ENCODE measurements at places on chromosomes 6 and 20. TPM values are rescaled to one million over a fixed set of nuclear protein-coding genes. Genes with fewer than 3 reads are reported as not detected.

GRCh38 chr6:12065321-12066140 lies 53.4 kb downstream of the HIVEP1 start:
- no peak for DNase-seq

GRCh38 chr20:23622839-23623343 lies 14.9 kb downstream of the CST3 start:
- DNase-seq = no peak

GRCh38 chr6:8234321-8234720 lies 132.0 kb upstream of the EEF1E1 start:
- no peak for DNase-seq

DNA sequence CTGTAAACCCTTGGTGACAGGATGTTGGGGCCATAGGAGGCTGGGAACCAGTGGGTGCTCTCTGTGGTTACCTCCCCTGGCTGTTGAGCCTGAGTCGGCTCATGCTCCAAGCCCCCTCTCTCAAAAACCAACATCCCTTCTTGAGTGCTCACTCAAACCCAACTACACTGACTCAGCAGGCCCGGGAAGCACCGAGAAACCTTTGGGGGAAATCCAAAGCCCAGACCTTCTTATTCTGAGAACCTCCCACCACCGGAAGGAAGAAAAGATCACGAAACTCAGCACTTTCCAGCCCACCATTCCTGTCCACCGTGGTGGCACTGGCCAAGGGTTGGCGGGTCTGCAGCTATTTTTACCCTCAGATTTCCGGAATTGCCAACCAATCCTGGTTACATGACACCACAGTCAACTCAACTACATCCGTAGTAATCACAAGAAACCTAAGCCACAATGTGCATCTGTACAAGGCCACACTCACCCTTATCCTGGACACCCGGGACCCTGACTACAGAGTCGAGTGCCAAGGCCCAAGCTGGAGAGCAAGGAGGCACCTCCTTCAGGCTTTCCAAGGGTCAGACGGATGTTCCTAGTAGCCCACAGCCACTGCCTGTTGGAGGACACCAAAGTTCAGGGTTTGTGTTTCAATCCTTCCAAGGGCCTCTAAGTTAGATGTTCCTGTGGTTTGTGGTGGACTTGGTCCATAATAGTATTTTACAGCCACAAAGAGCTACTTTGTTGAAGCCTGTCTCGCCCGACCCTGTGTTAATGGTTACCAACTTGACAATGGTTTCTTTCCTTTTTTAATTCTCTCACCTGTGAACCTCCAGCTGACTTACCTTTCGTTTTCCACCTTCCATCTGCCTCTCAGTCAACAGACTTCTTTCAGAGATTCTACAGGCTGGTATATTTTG lies 317.0 kb downstream of the CDC5L start:
- DNase-seq = no peak

DNA sequence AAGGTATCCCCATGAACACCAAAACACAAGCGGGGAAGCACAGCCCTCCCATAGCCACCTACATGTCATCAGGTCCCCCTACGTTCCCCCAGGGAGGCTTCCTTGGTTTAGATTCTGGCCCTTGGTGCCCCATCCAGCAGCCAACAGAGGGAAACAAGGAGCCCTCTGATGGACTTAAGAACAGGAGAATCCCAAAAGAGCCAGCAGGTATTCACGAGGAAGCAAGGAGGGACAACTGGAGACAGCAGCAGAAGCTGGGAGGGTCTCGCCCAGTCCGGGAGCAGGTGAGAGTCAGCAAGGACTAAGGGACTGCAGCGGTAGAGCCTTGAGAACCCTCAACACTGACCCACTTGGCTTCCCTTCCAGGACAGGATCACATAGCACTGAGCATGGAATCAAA lies 58.4 kb upstream of the TOP1 start:
- no peak for DNase-seq

GRCh38 chr6:7401075-7401474 lies 11.5 kb downstream of the RIOK1 start:
- no peak for DNase-seq

DNA sequence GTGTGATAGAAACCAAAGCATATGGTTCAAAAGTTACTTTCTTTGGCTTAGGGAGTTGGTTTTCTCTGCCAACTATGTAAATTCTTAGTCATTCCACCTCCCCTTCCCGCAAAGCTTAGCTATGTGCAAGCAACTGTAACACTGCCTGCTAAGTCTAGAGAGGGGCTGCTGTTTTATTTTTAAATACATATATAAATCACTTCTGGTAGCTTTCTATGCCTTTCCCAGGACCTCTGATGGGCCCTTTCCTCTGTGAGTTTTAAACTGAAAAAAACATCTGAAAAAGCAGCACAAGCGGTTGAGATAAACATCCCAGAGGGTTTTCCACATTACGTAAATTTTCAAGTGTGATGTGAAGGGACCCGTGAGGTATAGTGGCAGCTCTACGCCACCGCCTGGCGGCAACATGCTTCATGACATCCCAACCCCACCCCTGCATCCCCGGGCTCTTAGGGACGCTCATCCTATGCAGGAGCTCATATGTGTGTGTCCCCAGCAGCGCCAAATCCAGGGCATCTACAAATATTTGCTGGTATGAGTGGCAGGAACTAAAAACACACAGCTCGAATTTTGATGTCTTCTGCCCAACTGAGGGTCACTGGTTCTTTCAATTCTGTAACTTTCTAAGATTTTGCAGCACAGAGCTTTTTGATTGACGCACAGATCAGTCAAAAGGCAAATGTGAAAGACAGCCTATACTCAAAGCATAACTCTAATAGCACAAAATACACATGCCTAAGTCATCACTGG lies 12.7 kb downstream of the SAYSD1 start:
- DNase-seq = peak; percentile 44

- DNase-seq = no peak
These were observed 14.2 kb downstream of the SLC52A3 start for GRCh38 chr20:753897-754635.

- no peak for DNase-seq
These were observed 23.2 kb upstream of the ELOVL2 start for GRCh38 chr6:11067348-11067747.

DNA sequence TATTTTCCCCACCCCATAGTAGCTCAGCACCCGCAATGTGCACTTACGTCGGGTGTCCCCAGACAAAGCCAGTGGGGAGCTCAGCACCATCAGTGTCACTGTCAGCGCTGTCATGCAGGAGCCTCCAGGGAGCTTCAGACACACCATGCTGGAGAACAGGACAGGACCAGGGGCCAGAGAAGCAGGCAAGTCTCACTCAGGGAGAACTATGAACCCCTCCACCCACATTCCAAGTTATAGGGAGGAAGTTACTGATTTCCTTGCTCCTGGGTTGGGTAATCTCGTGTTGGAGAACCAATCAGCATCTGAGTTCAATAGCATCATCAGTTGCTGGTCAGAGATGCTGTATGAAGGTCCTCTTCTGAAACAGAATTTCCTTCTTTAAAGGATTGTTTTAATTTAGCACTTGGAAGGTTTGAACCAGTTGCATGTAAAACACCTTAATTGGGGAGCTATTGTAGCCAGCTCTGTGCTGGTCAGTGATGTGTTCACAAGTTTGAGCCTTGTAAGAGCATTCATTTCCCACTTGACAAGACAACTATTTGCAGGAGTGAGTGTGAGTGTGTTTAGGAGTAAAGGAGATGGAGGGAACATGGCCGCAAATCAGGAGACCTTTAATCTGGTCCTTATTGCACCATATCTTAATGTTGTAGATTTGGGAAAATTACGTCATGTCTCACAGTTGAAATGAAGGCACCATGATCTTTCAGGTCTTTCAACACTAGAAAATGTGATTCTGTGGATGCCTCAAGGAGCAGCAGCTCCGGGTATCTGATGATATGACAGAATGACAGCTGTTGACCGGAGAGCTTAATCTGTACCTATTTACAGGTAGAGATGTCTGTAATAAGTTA lies at the start of gene HLA-DRB1:
Gene HLA-DRB1, minus strand, starts transcription at position 253 of the 854 bp plus-strand sequence. Its CDS starts 106 bp downstream, at position 147.
- DNase-seq = peak; percentile 59

DNA sequence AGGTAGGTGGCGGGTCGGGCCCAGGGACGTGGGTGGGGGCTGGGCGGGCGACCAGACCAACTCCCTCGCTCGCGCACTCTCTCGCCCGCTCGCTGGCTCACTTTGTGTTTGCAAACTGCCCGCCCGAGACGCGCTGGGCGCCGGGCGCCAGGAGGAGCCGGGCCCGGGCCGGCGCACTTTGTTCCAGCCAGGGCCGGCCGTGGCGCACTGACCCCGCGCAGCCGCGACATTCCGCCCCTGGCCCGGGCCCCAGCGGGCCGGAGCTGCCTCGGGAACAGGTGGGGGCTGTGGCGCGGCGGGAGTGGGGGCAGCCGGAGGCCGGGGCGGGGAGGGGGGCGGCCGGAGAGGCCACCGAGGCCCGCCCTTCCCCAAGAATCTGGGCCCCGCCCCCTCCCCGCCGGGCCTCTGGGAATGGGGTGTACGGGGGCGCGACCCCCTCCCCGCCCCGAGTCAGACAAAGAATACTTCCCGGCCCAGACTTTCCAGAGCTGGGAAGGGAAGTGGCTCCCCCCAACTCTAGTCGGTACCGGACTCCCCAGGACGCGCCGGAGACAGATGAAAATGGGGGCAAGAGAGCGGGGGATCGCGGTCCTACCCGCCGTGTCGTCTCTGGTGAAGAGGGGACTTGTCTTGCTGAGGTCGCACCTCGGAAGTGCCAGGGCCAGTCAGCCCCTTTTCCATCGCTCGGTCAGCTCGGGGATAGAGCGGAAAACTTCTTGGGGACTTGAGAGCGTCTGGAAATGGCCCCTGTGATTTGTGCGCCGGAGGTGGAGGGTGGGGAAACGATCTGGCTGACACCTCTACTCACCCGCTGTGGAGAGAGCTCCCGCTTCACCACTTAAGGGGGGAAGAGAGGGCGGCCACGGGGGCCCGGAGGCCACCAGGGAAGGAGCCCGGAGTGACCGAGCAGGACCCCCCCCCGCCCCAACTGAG lies 951 bp downstream of the FOXP4 start:
- DNase-seq = peak; percentile 65

DNA sequence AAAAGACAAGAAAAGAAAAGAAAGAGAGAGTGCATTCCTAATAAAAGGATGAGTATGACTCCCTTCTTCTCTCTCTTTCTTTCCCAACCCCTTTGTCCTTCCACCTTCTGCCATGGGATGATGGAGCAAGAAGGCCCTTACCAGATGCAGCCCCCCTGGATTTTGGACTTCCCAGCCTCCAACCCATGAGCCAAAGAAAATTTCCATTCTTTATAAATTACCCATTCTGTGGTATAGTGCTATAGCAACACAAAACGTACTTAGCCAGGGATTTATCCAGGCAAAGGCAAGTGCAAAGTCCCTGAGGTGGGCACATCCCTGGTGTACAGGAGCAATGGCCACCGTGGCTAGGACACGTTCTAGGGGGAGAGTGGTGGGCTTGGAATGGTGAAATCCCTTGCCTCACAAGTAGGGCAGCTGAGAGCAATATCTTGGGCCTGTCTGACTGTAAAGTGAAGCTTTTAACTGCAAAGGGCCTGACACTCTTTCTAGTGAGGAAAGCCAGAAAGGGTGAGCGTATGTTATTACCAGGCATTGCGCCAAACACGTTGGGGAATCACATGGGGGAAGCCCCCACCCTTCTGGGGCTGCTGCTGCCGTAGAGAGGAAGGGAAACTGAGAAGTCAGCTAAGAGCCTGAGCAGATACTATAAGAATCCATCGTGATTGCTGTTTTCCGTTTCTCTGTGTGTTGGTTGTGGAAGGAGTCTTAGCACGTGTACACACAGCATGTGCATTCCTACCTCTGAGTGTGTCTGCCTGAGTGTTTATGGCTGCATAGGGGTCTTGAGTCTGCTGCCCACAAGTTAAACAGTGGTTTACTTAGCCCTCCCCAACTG lies 50.7 kb upstream of the SIRPA start:
- peak; percentile 21 for DNase-seq

- no peak for DNase-seq
These were observed 80.8 kb downstream of the SLC22A23 start for GRCh38 chr6:3376064-3376463.

DNA sequence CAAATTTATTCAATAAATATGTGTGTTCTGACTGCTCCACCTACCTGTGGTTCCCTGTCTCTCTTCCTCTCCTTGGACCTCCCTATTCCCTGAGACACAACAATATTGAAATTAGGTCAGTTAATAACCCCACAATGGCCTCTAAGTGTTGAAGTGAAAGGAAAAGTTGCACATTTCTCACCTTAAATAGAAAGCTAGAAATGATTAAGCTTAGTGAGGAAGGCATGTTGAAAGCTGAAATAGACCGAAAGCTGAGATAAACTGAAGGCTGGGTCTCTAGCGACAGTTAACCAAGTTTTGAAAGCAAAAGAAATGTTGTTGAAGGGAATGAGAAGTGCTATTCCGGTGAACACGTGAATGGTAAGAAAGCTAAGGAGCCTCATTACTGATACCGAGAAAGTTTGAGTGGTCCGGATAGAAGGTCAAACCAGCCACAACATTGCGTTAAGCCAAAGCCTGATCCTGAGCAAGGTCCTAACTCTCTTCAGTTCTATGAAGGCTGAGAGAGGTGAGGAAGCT lies 34.1 kb downstream of the UST start:
- peak; percentile 39 for DNase-seq

DNA sequence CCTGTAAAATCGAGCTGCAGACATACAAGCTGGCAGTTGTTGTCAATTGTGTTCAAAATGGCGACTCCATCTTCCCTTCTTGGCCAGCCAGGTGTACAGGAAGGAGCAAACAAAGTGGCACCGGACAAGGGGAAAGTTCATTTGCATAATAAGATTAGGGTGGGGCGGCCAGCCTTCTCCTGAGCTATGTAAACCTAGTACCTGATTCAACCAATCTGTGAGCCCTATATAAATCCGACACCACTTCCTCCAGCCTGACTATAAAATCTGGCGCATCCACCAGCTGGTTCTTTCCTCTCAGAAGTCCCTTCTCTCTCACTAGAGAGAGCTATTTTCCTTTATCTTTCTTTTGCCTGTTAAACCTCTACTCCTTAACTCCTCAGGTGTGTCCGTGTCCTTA lies 8.1 kb upstream of the HBS1L start:
- no peak for DNase-seq

GRCh38 chr6:84197708-84198107 lies 29.7 kb downstream of the CEP162 start:
- no peak for DNase-seq

- no peak for DNase-seq
These were observed 29.3 kb downstream of the RIN2 start for GRCh38 chr20:19787366-19787765.

DNA sequence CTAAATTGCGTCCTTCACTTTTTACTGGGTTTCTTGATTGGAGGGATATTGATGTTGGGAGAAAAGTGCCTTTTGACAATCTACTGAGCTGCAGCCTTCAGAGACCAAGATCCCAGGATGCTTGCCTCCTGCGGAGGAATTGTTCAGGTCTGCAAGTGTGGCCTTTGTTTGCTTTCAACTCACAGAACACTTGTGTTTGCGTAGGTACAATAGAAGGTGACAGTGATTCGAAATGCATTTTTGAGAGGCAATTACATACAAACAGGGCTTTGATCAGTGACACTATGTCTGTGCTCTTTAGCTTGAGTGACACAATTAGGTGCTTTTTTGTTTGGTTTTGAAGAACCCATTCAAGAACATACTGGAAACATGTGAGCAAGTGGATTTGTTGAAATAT lies 600.6 kb downstream of the QKI start:
- DNase-seq = no peak

The TGM3 gene
- total RNA-seq = not detected

The BICRAL gene
- total RNA-seq = 43.4 TPM

The RSPO3 gene
- not detected for total RNA-seq

The RIMS4 gene
- total RNA-seq = not detected

The RSPH4A gene
- total RNA-seq = 0.95 TPM

The CALHM5 gene
- 0.05 TPM for total RNA-seq

The SLC35D3 gene
- total RNA-seq = 0.28 TPM

The ZNF165 gene
- 0.61 TPM for total RNA-seq

The GABRR1 gene
- 0.07 TPM for total RNA-seq

The SUMO4 gene
- total RNA-seq = 5.3 TPM

The SLC22A7 gene
- total RNA-seq = not detected

The CD24 gene
- total RNA-seq = 0.77 TPM

Measured in natural killer cell (primary cell).